ENCODE measurements at places on chromosomes 3 and 15. TPM values are rescaled to one million over a fixed set of nuclear protein-coding genes. Genes with fewer than 3 reads are reported as not detected.

The ABI3BP gene
- total RNA-seq = 0.61 TPM

DNA sequence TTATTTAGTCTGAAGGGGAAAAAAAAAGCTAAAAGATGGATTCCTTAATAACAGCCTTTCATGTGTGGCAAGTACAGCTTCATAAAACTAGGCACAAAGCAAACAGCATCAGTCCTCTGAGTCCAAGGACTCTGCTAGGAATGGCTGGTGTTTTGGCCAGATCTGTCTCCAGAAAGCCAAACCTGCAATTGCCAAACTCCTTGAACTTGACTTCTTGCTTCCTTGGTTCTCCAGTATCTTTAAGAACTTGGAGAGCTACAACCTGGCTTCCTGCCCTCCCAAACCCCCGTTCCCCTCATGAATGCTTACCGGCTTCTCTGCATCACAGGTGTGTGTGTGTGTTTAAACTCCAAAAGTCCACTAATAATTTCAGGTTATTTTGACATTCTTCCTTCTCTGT, 1.6 kb upstream of the PLOD2 start:
- H3K4me1 ChIP-seq = peaks cover 6% of the 10 kb centered on the region
- H3K27me3 ChIP-seq = no peaks in the 10 kb centered on the region
- H3K36me3 ChIP-seq = no peaks in the 10 kb centered on the region
- no peak overlapping the region for H3K27ac ChIP-seq
- DNase-seq = no peak

The CADPS gene
- not detected for total RNA-seq

DNA sequence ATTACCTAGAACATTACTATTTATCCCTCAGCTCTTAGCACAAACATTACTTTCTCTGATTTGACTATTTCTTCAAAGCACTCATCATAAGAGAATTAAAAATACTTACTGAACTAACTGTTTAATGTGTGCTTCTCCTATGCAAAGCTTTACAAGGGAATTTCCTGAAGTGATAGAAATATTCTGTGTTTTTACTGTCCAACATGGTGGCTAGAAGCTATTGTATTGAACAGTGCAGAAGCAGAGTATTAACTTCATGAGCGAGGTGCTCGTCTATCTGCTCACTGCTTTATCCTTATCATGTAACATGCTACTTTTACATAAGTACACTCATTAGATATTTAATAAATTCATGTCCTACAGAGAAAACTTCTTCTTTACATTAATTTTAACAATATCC, 239.1 kb downstream of the ISL2 start:
- H3K27me3 ChIP-seq = no peaks in the 10 kb centered on the region
- no peak overlapping the region for H3K27ac ChIP-seq
- H3K4me3 ChIP-seq = no peak overlapping the region
- no peaks in the 10 kb centered on the region for H3K4me1 ChIP-seq
- no peaks in the 10 kb centered on the region for H3K36me3 ChIP-seq
- no peak for DNase-seq

The IQCH gene
- 3.2 TPM for total RNA-seq

GRCh38 chr3:24545887-24546286, 51.2 kb upstream of the THRB start:
- peaks cover 10% of the 10 kb centered on the region for H3K4me1 ChIP-seq
- DNase-seq = no peak
- no peaks in the 10 kb centered on the region for H3K27me3 ChIP-seq
- H3K36me3 ChIP-seq = no peaks in the 10 kb centered on the region
- no peak overlapping the region for H3K4me3 ChIP-seq

The FEZF2 gene
- not detected for total RNA-seq

DNA sequence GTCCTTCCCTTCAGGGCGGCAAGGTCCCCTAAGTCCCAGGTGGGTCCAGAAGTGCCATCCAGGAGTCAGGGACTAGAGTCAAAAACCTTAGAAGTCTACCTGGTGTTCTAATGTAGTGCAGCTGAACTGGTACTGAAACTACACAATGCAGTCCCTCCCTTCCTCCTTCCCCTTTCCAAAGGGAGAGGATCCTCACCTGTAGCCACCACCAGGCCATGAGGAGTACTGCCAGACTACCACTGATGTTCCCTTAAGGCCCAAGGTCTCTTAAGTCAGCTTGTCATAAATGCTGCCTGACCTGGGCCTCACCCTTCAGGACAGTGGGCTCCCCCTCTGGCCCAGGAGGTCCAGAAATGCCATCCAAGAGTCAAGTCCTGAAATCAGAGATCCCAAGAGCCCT, 98.9 kb downstream of the ULK4 start:
- no peak overlapping the region for H3K4me3 ChIP-seq
- H3K27ac ChIP-seq = no peak overlapping the region
- no peaks in the 10 kb centered on the region for H3K27me3 ChIP-seq
- no peak for DNase-seq

DNA sequence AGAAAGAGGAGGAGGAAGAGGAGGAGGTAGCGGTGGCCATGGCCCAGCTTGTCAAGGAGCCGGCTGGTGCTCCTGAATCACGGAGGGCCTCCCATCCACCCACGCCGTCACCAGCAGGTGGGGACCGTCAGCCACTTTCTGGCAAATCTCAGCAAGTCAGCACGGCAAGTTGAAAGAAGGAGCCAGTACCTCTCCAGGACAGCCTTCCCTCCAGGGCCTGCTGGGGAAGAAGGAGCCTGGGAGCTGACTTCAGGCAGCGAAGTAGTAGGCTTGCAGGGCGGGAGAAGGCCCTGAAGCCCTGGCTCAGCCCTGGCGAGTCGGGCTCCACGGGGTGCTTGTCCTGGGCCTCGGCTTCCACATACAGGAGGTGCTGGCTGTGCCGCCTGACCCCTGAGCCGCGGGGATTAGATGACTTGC, 99.2 kb upstream of the TRPM1 start:
- DNase-seq = peak; percentile 75
- no peaks in the 10 kb centered on the region for H3K4me1 ChIP-seq
- H3K36me3 ChIP-seq = no peaks in the 10 kb centered on the region
- no peaks in the 10 kb centered on the region for H3K27me3 ChIP-seq
- H3K4me3 ChIP-seq = no peak overlapping the region

DNA sequence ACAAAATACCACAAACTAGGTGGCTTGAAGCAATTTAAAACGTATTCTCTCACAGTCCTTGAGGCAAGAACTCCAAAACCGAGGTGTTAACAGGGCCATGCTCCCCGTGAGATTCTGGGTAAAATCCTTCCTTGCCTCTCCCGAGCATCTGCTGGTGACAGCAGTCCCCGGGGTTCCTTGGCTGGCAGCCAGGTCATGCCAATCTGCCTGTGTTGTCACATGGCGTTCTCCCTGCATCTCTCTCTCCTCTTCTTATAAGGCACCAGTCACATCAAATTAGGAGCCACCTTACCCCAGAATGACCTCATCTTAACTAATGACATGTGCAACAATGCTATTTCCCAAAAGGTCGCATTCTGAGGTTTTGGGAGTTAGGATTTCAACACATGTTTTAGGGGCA, 26.3 kb upstream of the LRRN1 start:
- peaks cover 8% of the 10 kb centered on the region for H3K4me1 ChIP-seq
- no peaks in the 10 kb centered on the region for H3K27me3 ChIP-seq
- DNase-seq = peak; percentile 76
- H3K4me3 ChIP-seq = peak overlapping the region; percentile 6
- peak overlapping the region; percentile 53 for H3K27ac ChIP-seq

DNA sequence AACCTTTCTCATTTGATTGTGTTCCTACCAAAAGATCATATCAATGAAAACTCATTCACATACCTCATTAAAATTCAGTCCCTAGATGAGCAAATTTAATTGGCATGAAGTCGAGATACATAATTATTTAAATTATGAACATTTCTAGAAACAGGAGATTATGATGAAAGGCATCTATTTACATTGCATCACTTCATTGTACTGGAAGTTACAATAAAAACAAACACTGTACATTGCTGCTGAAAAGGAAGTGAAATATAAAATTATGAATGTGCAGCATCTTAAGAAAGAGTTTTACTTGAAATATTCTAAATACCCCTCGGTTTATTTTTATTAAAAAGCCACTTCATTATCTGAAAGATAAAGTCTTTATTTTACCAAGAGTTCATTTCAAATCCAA, 163.4 kb upstream of the ZNF385D start:
- H3K27me3 ChIP-seq = no peaks in the 10 kb centered on the region
- H3K36me3 ChIP-seq = no peaks in the 10 kb centered on the region
- DNase-seq = no peak

The ATP13A4 gene
- total RNA-seq = 0.18 TPM

- H3K36me3 ChIP-seq = no peaks in the 10 kb centered on the region
- H3K27ac ChIP-seq = no peak overlapping the region
- peak; percentile 63 for DNase-seq
- H3K27me3 ChIP-seq = no peaks in the 10 kb centered on the region
Observed at GRCh38 chr3:155323063-155323666, 29.7 kb upstream of the STRIT1 start.

DNA sequence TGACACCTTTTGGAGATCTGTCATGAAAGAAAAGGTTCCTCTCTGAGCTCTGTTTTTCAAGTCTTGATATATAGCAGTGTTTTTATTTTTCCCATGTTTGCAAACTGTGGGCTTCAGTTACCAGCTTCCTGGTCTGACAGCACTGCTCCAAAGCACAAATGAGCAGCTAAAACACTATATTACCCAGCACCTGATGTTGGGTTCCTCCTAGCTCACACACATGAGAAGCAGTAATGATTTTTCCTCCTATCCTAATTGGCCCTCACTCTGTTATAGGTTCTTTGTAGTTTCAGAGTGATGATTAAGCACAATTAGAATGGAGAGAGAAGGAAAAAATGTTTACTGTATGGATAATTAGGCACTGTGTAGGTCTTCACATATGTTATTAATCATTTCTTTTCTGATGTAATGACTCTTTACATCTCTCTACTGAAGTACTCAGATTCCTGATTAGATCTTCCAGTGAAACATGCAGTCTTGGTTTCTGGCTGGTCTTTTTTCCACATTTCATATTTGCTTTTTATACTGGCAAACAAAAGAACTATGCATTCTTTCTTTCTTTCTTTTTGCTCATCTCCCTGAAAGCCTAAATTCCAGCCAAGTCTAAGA, 939.7 kb downstream of the NSUN3 start:
- DNase-seq = no peak
- no peak overlapping the region for H3K4me3 ChIP-seq
- H3K36me3 ChIP-seq = no peaks in the 10 kb centered on the region

The OSBPL10 gene
- 1.5 TPM for total RNA-seq

GRCh38 chr15:67216859-67217258, 37.6 kb downstream of the AAGAB start:
- peaks cover 7% of the 10 kb centered on the region for H3K36me3 ChIP-seq
- H3K4me3 ChIP-seq = no peak overlapping the region
- H3K27me3 ChIP-seq = no peaks in the 10 kb centered on the region
- peaks cover 7% of the 10 kb centered on the region for H3K4me1 ChIP-seq

The ABCF3 gene
- total RNA-seq = 32.6 TPM
